Left hindlimb (tissue), 1 donor: ENCODE measurements at places on chromosomes 12 and 14.

DNA sequence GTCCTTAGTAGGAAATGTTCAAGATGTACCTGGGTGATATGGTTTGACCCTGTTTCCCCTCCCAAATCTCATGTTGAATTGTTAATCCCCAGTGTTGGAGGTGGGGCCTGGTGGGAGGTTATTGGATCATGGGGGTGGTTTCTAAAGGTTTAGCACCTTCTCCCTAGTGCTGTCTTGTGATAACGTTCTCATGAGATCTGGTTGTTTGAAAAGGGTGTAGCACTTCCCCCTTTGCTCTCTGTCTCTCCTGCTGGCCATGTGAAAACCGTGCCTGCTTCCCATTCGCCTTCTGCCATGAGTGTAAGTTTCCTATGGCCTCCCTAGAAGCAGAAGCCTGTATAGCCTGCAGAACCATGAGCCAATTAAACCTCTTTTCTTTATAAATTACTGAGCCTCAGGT lies 353.0 kb upstream of the SFSWAP start:
- no peak for DNase-seq

DNA sequence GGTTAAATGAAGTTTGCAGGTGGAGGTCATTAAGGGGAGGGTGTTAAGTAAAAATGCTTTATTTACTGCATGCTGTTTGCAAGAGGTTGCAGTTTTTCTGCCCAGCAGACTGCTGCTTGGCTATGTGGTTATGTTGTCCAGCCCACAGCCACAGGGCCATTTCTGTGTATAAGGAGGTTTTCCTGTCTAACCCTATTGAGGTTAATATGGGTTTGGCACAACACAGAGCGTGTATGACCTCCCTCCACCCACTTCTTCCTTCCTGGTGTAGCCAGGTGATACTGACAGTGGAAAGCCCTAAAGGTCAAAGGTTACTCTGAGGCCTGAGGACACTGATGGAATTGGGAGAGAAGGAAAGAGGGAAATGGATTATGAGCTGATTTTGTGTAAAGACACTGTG lies 253.7 kb upstream of the PWP1 start:
- no peak for DNase-seq

GRCh38 chr12:5236022-5236640 lies 192.5 kb downstream of the KCNA5 start:
- DNase-seq, result no peak

- no peak for DNase-seq
Observed at GRCh38 chr12:122851820-122852219, 16.6 kb downstream of the HIP1R start.

DNA sequence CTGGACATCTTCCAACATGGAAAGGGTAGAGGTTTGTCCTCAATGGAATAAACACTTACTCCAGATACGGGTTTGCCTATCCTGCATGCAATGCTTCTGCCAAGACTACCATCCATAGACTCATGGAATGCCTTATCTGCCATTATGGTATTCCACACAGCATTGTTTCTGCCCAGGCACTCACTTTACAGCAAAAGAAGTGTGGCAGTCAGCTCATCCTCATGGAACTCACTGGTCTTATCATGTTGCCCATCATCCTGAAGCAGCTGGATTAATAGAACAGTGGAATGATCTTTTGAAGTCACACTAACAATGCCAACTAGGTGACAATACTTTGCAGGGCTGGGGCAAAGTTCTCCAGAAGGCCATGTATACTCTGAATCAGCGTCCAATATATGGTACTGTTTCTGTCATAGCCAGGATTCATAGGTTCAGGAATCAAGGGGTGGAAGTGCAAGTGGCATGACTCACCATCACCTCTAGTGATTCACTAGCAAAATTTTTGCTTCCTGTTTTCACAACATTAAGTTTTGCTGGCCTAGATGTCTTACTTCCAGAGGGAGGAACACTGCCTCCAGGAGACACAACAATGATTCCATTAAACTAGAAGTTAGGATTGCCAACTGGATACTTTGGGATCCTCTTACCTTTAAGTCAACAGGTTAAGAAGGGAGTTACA lies 140.4 kb downstream of the SLC35F4 start:
- DNase-seq, result no peak
